ENCODE measurements at places on chromosomes 1 and 21. TPM values are rescaled to one million over a fixed set of nuclear protein-coding genes. Genes with fewer than 3 reads are reported as not detected.

The SERTAD4 gene
- 0.22 TPM for total RNA-seq

- DNase-seq: no peak
These were observed 2.5 kb upstream of the SLC6A9 start for GRCh38 chr1:44033756-44034155.

The SMCP gene
- total RNA-seq: not detected

GRCh38 chr1:22562584-22563583 lies at the start of gene EPHA8:
Gene EPHA8 (plus strand): TSS chr1:22563489. CDS start chr1:22563636, 147 bp downstream.
- DNase-seq: no peak

DNA sequence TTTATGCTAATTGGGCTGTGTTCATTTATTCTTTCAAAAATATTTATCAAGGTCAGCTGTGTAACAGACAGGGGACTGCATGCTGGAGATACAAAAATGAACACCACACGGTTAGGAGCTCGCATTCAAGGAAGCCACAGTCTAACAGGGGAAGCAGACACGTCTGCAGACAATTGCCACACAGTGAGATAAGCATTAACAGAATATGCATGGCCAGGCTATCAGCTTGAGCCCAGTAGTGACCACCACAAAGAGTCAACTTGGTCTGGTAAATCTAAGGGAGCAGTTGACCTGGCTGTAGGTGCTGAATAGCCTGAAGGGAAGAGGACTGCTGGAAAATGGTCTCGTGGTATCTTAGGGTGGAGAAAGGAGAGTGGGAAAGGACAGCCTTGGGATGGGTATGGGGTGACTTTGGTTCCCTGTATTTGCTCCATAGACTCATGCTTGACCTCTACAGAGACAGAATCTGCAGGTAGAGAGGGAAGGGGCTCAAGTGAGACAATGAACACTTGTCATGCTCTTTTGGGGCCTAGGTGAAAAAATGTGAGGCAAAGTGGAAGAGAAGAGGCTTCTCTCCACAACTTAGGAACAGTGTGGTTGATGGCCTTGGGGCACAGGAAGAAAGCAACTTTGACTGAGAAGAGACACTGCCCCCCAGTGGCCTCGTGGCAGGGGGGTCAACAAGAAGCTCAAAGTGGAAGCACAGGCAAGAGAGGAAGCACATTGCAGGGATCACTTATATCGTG lies 7.6 kb upstream of the NPL start:
- peak; percentile 49 for DNase-seq

GRCh38 chr1:34115233-34115632 lies 49.8 kb downstream of the CSMD2 start:
- DNase-seq: no peak

The EVA1B gene
- total RNA-seq: 96.3 TPM

- DNase-seq: no peak
These were observed 179.3 kb downstream of the ZNF326 start for GRCh38 chr1:90174246-90174645.

DNA sequence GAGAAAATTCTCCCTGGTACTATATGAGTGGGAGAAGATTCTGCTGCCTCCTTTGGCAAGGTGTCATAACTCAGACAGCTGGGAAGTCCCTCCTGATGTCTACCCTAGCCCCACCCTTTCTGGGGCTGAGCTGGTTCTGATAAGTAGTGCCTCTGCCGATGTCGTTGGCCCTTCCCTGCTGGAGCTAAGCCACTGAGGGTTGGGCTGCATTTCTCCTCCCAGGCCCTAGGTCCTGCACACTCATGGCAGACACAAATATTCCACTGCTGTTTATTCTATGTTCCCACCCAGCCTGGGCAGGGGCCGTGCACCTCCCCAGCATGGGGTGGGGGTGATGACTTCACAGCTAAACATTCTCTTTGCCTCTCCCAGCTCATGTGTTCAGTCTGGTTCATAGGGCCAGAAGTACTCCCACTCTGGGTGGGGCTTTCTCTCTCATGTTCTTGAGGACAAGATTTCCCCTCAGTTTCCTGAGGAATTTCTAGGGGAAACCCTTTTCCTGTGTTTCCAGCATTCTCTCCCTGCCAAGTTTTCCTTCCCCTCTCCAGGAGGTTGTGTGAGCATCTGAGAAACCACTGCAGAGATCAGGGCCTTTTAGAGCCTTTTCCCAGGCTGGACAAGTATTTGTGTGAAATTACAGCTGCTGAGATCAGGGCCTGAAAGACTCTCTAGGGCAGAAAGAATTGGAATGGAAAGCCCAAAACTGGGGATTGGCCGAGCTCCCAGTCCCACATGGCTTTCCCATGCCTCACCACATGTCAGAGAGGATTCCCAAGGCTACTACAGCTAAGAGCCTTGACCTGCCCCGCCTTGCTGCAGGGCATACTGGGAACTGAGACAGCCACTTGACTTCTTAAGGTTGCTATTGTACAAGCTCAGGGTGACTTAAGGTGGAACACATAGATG lies 66.2 kb downstream of the ATP2B4 start:
- DNase-seq: peak; percentile 32

DNA sequence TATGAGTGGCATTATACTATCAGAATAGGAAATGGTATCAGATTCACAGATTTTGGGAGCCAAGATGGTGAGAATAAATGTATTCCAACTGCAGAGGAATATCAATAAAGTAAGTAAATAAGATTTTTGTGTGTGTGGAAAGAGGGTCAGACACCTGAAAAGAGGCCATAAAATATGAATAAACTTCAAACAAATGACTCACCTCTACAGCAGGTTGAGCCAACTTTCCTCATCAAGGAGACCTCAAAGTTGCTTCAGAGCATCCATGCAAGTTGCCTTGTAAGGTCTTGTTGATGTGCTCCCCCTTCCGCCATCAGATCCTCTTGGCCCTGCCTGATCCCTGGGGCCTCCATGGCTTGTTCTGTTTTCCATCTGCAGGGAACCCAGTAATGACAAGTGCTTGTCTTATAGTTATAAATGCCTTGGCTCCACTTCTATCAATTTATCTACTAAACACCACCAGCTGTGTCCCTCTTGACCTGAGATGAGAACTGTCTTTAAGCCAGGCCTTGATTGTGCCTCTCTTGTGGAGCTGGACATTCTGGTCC lies 775.6 kb downstream of the LTN1 start:
- no peak for DNase-seq

GRCh38 chr1:36326499-36326898 lies 3.1 kb upstream of the EVA1B start:
- DNase-seq: no peak

The APP gene
- 760 TPM for total RNA-seq

DNA sequence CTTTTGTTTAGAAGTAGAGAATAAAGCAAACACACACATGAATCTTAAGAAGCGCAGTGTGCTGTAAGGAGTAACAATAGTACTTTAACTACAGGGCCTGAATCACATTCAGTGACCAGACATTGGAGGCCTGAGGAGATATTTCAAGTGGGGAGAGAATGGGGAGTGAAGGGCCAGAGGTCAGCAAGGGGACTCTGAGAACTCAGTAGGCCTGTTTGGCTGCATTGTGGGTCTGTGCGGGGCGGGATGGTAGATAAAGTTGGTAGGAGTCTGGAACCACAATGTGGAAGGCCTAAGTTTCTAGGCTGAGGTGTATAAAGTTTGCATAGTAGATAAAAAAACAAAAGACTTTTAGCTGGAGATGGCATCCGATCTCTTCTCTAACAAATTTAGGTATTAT lies 52.7 kb upstream of the WLS start:
- DNase-seq: no peak

The MOV10 gene
- total RNA-seq: 39.5 TPM

GRCh38 chr1:87980494-87980893 lies 651.8 kb downstream of the LMO4 start:
- no peak for DNase-seq

GRCh38 chr1:186937016-186937670 lies 108.4 kb downstream of the PLA2G4A start:
- DNase-seq: no peak

- DNase-seq: no peak
These were observed 174.8 kb downstream of the HS2ST1 start for GRCh38 chr1:87089070-87089736.

The CDCP2 gene
- total RNA-seq: under 0.01 TPM

The SORT1 gene
- total RNA-seq: 11.6 TPM

The OR2G6 gene
- total RNA-seq: not detected

- DNase-seq: peak; percentile 62
These were observed 14.3 kb downstream of the SETD4 start for GRCh38 chr21:36045993-36046392.

- DNase-seq: no peak
These were observed 43.5 kb upstream of the JAK1 start for GRCh38 chr1:65009724-65010420.

DNA sequence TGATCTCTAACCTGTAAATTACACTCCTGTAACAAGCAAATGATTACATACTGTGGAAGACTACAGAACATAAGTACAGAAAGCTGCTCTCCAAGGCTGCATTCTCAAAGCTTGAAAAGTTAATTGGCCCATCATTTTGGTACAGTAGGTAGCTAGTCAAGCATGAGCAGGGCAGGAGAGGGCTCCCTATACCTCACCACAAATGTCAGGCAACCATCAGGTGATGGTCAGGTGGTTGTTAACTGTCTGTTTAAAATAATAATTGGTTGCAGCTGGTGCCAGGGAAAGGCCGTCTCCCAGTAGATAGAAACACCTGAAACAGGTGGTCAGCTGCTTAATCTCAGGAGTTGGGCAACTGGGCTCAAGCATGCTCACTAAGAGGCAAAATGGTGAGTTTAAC lies 13.1 kb upstream of the SLC1A7 start:
- no peak for DNase-seq

DNA sequence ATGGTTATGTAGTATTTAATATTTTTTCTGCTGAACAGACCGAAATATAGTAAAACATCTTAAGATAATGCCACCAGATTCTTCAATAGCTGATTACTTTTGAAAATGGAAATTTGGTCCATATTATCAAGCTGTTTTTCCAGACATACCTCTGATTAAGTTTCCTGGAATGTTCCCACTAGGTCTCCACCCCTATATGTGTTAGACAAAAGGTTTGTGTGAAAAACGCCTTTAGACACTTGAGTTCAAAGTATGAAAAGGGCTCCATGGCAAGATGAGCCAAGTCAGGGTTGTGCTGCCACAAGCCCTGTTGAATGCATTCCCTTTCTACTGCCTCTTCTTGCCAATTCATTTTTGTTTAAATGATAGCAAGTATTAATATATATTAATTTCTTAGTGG lies 52.7 kb downstream of the ZBTB17 start:
- no peak for DNase-seq

- no peak for DNase-seq
These were observed 1.4 kb downstream of the GPR37L1 start for GRCh38 chr1:202124142-202124541.

GRCh38 chr1:201319631-201320030 lies 36.3 kb downstream of the PKP1 start:
- no peak for DNase-seq

DNA sequence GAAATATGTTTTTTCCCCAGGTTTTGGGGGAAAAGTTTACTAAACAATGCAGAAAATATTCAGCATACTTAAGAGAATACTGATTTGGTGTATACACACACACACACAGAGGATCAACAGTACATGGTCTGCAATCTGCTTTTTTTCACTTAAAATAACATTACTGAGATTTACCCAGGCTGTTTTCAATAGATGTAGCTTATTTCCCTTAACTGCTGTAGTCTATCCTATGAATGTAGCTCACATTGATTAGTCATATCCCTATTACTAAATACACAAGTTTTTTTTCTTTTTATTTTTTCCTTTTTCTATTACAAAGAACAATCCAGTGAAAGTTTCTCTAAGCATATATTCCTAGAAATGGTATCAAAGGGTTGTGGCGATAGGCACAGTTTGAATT lies 266.7 kb upstream of the GREM2 start:
- DNase-seq: peak; percentile 69

The EFNA1 gene
- total RNA-seq: 127 TPM

Data from lung microvascular endothelial cell (primary cell).